NCI-H69 (cell line): ENCODE measurements at places on chromosomes 7 and 10.

DNA sequence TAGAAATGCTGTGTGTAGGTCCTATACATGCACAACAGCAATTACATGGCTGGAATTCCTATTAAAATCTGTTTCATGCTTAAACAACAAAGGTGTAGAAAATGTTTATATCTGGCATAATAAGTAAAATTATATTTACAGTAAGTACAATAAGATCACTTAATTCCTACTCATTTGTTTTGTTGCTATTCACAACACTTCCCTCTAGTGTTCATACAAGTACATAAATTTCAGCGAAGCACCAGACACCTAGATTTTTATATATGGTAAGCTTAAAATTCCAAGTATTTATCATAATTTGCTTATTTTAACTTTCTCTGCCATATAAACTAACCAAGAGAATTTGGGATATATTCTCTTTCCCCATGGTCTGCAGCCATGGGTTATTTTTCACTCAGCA is 51.8 kb upstream of the ANK3 start:
- peak; percentile 20 for DNase-seq

- DNase-seq = no peak
Measured at GRCh38 chr7:124086843-124087242, 54.0 kb upstream of the TMEM229A start.

GRCh38 chr7:116340943-116341907 is 130.9 kb downstream of the TES start:
- DNase-seq = peak; percentile 6

DNA sequence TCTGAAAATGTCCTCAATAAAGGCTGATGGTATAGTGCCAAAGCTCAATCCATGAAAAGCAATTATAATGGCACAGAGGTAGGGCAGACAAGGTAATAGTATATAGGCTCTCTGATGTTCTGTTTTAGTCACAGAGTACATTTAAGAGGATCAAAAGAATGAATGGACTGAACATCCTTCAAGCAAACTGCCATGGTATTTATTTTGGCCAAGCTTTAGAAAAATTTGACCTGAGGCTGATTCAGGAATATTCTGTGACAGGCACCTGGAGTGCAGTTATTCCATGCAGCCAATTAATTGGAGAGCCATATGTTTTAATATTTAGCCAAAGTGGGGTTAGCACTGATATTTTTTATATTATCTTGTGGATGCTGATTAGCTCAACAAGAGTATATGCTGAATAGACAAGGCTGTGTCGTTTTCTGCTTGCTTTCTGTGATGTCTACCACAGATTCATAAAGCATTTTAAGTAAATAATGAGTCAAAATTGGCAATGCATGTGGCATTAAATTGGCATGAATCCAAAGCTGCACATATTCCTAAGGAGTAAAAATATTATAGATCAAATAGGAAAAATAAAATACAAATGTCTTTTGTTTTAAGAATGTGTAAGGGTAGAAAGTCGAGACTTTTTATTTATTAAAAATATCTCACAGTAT is 177.4 kb downstream of the PCLO start:
- DNase-seq = peak; percentile 91

DNA sequence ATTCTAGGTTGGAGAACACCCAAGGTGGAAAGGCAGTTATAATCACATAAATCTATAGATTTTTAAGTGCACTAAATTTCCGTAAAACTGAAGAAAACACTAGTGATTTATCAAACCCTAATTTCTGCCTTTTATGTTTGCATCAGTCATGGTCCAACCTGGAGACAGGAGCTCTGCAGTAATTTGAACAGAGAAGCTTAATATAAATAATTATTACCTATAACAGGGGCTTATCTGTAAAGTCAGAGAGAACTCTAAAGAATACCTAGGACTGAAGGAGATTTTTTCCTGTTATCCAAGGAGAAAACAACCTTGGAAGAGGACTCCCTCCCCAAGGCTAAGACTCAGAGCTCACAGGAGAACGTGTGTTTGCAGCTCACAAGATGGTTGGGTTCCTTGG is 95.1 kb downstream of the MPP7 start:
- no peak for DNase-seq

GRCh38 chr10:132516771-132517725 is 20.5 kb upstream of the INPP5A start:
- DNase-seq = peak; percentile 2

DNA sequence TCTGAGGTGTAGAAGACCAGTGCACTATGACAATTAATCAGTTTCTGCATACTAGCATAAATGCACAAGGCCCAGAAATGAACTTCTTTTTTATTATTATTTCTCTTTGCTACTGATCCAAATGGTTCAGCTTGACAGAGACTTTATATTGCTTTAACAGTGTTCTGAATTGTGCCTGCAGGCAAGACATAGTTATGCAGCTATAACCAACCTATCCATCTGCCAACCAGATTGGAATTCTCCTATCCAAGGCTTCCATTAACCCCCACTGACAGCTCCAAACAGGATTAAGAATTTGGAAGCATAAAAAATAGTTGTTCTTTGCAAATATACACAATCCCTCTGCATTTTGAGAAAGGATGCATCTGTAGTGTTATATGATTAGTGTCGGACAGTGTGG is 98.2 kb downstream of the BTRC start:
- DNase-seq = peak; percentile 63

GRCh38 chr10:131852176-131852822 is 48.5 kb upstream of the PPP2R2D start:
- no peak for DNase-seq

- peak; percentile 94 for DNase-seq
Measured at GRCh38 chr10:87863053-87863943, at the start of the genes KLLN and PTEN. TSS of gene KLLN (minus strand) at chr10:87863533. CDS start at chr10:87862487, 1,046 bp downstream. TSS of gene PTEN (plus strand) at chr10:87863625. CDS start at chr10:87864470, 845 bp downstream.

DNA sequence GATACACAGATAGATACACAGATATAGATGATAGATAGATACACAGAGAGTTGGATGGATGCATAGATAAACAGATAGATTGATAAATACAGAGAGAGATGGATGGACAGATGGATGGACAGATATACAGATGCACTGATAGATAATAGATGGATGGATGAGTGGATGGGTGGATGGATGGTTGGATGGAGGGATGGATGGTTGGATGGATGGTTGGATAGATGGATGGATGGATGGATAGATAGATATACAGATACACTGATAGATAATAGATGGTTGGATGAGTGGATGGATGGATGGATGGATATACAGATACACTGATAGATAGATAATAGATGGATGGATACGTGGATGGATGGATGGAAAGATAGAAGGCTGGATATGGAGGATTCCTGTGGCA is 290.0 kb upstream of the SHH start:
- DNase-seq = no peak

GRCh38 chr10:88070080-88070880 is 206.9 kb downstream of the PTEN start:
- DNase-seq = no peak

- DNase-seq = no peak
Measured at GRCh38 chr10:91528768-91529167, 104.1 kb downstream of the PPP1R3C start.

- peak; percentile 87 for DNase-seq
Measured at GRCh38 chr7:76318488-76319353, 16.2 kb downstream of the HSPB1 start.

- DNase-seq = no peak
Measured at GRCh38 chr10:48253970-48254657, 20.4 kb downstream of the FRMPD2 start.

DNA sequence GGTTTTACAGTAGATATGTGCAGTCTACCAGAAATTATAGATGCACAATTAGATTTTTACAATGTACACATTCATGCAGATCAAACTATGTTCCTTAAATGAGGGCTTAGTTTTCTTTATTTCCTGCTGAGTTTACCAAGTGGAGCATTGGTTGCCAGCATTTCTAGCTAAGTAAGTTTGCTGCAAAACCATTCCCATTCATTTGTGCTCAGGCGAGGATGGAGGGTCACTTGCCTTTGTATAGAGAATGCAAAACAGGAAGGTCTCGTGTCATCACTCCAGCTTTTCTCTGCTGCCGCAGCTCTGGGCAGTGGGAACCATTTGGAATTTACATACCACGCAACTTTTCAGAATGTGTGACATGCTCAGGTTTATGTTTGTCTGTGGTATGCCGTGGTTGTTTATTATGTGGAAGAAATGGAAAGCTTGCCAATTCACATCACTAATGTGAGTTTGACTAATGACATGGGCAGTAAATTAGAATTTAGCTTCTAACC is 198.6 kb downstream of the TRIL start:
- DNase-seq = peak; percentile 74

DNA sequence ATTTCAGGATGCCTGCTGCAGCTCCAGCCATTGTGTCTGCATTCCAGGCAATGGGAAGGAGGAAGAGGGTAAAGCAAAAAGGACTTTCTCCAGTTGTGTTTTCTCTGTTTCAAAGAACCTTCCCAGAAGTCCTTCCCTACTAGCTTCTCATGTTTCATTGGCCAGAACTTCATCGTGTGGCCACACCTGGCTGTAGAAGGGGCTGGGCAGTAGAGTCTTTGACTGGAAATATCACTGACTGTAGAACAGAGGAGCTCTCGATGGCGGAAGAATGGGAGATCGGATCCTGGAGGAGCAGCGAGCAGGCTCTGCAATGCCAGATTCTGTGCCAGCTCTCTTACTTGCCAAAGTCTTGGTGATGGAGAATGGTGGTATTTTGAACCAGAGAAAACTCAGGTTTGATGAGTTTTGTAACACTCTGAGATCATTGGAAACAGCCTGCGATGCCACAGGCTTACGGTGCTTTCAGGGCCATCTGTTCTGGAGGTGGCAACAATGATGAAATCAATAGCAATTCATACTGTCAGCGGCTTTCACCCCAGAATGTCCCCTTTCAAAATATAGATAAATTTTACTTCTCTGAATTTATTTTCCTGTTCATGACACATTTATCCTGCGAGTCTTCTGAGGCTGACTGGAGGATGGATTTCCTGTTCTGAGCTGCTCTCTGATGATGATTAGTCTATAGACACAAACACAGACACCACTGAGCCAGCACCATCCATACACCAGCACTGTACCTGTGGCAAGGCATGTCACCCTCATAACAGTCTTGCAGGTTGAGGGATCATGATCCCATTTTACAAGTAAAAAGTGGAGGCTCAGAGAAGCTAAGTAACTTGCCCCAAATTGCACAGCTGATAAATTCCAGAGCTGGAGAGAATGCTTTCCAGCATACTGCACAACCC is 204.2 kb downstream of the EMX2 start:
- peak; percentile 14 for DNase-seq

DNA sequence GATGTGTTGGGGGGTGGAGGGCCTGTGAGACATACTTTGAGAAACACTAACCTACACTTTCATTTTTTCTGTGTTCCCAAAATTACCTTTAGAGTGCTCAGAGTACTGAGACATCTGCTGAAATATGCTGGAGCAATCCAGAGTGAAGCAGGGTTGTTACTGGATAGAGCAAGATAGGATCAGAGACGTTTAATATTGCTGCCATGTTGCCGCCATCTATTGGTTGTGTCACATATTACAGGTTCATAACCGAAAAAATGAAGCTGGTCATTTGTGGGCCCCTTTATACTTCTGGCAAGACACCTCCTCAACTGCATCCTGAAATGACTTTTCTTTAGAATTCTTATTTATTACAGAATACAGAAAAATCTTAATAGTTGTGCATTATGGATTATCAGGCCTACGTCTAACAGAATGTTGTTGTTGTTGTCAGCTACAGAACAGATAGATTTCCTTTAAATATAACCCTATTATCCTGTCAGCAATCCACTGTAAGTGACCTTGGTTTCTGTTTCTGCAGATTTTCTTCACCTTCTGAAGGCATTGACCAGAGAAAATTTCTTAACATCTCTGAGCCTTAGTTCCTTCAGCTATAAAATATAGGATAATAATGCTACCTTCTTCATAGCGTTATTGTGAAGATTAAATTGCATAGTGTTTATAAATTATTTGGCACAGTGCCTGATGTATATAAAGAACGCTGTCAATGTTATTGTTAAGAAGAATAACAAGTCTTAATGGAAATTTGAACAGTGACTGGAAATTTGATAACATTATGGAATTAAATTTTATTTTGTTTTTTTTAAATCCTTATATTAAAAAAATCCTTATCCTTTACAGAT is 16.2 kb upstream of the DLD start:
- peak; percentile 72 for DNase-seq
